Thyroid gland (tissue), 4 donors: ENCODE measurements at places on chromosomes 12 and 14. TPM values are rescaled to one million over a fixed set of nuclear protein-coding genes. Genes with fewer than 3 reads are reported as not detected.

Gene PLEKHG3
- total RNA-seq, result 48.9 TPM

Gene LRRK2
- total RNA-seq, result 27.6 TPM

Gene PLA2G1B
- total RNA-seq, result not detected

Gene PPP1R13B
- 84.9 TPM for total RNA-seq

Gene EIF5
- 257 TPM for total RNA-seq

Gene BDKRB1
- not detected for total RNA-seq

Gene CEBPE
- total RNA-seq, result not detected

Gene KLRC4
- total RNA-seq, result not detected

Gene KSR2
- total RNA-seq, result 2.3 TPM

Gene DNAJC22
- 18.9 TPM for total RNA-seq

Gene KRR1
- total RNA-seq, result 45.1 TPM
